ENCODE measurements at places on chromosomes 6 and 20.

DNA sequence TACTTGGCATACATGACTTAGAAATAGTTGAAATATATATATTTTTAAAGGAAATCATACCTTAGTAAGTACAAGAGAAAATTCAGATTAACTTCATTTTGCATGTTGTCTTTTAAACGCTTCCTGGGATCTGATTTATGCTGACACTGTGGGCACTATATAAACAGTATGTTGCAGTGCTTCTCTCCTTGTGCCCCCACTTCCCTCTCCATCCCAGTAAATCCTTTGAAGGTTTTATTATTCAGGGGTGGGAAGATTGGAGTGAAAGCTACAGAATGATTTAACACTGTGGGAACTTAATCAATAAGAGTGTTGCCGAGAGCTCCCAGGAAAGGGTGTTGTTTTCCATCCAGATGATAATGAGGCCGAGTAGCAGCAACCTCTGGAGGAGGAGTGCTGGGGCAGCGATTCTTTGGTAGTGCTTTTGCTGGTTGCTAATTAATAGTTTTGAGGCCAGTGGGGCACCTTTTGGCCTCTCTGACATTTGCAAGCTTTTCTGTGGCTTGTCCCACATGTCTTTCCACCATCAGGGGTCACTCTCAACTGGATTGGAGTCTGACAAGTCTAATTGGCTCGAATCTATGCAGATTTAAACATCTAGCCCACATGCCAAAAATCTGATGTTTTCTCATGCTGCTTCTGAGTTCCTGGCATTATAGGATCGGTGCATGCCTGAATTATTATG lies 183.0 kb upstream of the MMS22L start:
- DNase-seq, result no peak

- peak; percentile 75 for DNase-seq
These were observed 9.5 kb downstream of the CNKSR3 start for GRCh38 chr6:154500769-154501577.

GRCh38 chr6:20652299-20653084 lies 118.2 kb downstream of the CDKAL1 start:
- DNase-seq, result peak; percentile 90

GRCh38 chr6:105779110-105779509 lies 307.0 kb upstream of the PRDM1 start:
- no peak for DNase-seq

DNA sequence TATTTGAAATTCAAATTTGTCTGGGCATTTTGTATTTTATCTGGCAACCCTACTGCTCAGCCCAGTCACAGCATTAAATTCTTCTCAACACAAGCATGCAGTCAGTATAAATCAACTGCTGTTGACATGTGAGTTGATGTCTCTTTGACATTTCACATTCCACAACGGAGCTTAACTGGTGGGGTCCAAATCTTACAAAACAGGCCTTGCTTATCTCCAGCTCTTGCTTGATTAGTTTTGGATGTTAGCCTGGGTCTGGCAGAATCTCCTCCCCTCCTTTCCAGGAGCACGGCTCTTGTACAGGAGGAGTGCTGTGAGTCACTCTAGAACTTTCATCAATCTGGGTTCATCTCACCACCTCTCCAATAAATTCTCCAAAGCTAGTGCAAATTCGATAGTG lies 80.8 kb upstream of the PHACTR1 start:
- no peak for DNase-seq

DNA sequence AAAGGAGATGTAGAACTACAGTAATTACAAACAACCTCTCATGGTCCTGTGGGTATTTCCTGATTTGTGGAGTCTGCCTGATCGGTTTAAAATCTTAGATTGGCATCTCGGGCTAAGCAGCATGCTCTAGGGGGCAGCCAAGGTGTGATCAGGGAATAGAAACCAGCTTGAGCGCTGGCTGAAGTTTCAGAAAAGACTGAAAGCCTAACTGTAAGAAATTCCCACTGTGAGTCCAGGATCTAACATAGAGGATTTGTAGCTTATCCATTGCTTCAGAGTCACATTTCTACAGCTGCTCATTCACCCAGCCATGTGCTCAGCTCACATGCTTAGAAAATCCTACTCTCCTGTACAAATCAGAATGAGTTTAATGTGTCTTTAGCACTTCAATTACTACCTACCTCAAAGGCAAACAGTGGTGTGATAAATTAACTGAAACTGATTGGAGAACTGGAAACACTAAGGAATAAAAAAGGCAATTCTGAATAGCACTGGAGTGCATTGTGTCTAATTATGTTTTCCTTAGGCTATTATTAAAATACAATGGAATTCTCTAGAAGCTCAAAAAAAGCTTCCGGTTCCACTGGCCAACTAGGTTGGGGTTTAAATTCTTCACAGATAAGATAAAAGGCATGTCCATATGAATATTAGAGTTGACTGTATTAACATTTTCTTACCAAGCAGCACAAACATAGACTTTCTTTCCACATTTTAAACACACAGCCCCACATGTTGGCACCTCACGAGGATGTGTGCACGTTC lies 73.8 kb upstream of the MPC1 start:
- DNase-seq, result no peak

DNA sequence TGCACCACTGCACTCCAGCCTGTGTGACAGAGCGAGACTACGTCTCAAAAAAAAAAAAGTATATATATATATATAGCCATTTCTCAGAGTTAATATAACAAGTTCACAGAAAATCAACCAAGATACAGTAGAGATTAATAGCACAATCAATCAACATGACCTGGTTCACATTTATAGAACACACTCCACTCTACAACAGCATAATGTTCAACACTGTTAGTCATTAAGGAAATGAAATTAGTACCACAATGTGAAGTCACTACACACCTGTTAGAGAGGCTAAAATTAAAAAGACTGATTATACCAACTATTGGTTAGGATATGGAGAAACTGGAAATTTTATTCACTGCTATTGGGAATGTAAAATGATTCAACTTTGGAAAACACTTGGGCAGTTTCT lies 387.7 kb downstream of the QKI start:
- DNase-seq, result no peak

DNA sequence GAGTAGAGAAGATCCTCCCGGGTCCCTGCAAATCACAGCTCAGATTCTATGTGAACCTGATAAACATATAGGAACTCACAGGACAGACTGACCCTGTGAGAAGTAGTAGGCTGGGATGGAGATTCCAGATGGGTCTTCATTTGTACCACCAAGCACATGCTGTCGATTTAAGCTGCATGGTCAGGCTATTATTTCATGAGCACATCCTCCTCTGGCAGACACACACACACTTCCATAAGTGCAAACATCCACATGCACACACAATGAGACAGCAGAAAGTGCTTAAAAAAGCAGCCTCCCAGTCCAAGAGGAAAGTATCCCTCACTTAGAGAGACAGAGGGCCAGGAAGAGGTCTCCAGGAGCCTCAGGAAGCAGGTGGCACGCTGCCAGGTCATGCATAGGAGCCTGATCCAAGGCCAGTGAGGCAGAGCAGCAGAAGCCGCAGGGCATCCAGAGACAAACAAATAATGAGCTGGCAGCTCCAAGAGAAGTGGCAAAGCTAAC lies 131.8 kb downstream of the UNC5CL start:
- no peak for DNase-seq

DNA sequence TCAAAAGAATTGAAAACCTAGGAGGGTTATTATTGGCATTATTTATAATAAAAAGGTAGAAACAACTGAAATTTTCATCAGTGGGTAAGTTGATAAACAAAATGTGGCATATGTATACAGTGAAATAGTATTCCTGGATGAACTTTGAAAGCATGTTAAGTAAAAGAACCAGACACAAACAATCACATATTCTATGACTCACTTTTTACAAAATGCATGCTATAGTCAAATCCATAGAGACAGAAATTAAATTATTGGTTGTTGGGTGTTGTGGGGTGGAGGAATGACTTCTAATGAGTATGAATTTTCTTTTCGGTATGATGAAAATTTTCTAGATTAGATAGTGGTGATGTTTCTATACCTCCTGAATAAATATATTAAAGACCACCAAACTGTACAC lies 94.6 kb downstream of the LRRC1 start:
- DNase-seq, result no peak

DNA sequence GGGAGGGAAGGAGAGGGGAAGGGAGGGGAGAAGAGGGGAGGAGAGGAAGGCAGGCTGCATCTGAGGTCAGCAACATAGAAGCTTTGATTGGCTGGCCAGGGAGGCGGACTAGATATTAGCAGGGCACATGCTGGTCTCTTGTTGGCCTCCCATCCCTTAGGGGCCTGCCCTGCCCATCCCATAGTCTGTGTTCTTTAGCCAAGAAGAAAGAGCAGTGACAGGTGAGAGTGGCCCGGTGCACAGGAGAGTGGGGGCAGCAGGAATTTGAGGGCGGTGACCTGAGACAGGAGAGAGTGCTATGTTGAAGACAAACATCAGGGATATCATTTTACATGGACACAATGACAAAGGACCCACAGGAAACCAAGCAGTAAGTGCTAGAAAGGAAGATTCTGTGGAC lies 413.5 kb downstream of the SYNE1 start:
- DNase-seq, result no peak

DNA sequence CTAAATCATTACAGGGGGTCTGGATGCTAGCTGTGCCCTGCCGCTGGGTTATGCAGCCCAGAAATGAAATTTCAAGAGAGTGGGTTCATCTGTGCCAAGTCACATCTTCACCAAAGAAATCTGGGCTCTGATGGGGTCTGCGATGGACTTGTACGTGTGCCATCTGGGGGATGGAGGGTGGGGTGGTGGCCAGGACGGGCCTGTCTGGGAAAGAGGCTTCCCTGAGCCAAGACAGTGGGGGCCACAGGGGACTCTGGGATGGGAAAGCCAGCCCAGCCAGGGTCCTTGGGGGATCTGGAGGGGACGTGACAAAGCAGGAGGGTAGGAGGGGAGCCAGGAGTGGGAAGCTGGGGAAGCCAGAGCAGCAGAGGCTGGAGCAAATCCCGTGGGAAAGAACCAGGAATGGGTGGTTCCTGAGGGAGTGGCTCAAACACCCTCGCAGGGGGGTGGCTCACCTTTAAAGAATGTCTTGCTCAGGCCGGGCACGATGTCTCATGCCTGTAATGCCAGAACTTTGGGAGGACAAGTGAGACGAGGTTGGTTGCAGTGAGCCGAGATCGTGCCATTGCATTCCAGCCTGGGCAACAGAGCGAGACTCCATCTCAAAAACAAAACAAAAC lies 36.3 kb upstream of the SULF2 start:
- DNase-seq, result no peak

DNA sequence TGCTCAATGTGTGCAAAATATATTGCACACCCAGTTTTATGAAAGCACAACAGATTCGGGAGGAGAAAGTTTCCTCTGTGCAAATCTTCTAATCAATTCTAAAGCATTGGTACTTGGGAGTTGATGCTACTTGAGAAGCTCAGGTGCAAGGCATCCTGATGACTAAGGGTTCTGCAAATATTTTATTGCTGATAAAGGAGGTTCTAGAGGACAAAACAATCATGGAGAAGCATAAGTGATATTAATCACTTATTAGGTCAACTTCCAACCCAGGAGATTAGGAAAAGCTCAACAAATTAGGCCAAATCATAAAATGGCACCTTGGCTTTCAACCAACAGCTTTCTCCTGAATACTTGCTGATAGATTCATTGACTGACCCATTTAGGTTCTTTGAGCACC lies 27.1 kb downstream of the CYP24A1 start:
- no peak for DNase-seq

- DNase-seq, result no peak
These were observed 86.6 kb downstream of the GCLC start for GRCh38 chr6:53458105-53458866.

DNA sequence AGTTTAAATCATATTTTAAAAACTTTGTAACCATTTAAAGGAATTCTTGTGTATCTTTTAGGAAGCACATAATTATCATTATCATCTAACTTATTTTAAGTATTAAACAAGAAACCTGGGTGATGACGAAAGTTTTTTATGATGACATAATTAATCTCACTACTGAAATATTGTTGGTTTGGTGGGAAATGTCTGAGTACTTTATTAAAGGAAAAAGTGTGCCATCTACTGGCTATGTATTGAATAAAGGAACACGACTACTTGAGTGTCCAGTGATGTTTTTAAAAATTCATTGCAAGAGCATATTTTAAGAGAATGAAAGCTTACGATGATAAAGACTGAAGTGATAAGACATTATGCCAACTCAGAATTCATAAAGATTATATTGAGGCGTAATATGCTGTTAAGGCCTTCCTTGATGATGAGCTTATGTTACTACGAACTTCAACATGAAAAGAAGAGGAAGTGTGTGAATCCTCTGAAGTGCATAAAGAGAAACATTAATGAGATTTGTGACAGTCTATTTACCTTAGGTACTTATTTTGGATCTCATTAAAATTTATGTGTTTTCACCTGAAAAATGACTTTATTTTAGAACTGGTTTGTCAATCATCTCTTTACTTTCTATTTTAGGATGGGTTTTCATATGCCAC lies 12.0 kb upstream of the TRMT11 start:
- peak; percentile 91 for DNase-seq

DNA sequence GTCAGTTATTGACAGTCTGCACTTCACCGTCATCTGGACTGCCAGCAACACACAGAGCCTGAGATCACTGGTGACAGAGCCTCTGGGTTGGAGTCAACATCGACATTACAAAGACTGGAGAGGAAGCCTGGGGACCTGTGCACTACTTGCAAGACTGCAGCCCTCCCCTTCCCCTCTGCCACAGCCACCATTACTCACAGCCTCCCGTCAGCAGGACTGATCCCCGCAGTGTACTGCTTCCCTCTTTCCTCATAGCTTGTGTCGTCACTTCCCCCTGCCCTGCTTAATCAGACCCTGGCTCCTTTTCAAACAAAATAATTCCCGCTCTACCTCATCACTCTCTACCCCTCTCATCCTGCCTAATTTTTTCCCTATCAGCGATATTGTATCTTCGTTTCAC lies 235.5 kb upstream of the KCNQ5 start:
- DNase-seq, result peak; percentile 69

DNA sequence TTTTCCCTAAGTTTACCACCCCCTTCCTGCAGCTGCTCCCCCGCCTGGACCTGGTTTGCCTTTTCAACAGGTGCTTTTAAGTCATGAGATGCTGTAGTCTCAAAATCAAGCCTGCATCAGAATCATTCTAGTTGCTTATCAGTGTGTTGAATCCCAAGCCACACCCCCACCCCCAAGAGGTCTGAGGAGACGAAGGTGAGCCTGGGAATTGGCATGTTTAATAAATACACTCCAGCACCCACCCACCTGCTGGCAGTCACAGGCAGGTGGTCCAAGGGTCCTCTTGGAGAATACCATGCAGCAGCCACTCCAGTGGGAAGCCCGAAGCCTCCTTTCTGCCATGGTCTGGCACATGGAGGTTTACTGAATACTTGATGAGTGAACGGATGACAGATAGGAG lies 1.1 kb upstream of the ADIG start:
- no peak for DNase-seq

DNA sequence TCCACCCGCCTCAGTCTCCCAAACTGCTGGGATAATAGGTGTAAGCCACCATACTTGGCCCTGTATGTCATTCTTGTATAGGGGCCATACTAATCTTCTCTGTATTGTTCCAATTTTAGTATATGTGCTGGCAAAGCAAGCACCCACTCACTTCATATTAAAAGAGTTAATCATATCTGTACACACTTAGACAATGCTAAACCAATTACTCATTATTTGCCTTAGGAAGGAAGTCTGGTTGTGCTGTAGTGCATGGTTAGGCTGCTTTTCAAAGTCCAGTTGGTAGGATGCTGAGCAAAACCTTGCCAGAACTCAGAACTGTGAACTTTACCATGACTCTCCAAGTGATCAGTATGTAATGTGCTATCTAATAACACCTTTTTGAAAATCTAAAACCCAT lies 88.6 kb downstream of the LIN28B start:
- no peak for DNase-seq

Measured in OCI-M1 (cell line).